ENCODE measurements at places on chromosomes 3 and 15. TPM values are rescaled to one million over a fixed set of nuclear protein-coding genes. Genes with fewer than 3 reads are reported as not detected.

- peak; percentile 38 for DNase-seq
Measured at GRCh38 chr3:17911986-17912760, 169.7 kb upstream of the TBC1D5 start.

- no peak for DNase-seq
Measured at GRCh38 chr3:110859336-110859735, 212.3 kb upstream of the NECTIN3 start.

- no peak for DNase-seq
Measured at GRCh38 chr3:41405466-41405865, 206.2 kb downstream of the CTNNB1 start.

GRCh38 chr3:159059395-159059794, 257.5 kb downstream of the MFSD1 start:
- no peak for DNase-seq

DNA sequence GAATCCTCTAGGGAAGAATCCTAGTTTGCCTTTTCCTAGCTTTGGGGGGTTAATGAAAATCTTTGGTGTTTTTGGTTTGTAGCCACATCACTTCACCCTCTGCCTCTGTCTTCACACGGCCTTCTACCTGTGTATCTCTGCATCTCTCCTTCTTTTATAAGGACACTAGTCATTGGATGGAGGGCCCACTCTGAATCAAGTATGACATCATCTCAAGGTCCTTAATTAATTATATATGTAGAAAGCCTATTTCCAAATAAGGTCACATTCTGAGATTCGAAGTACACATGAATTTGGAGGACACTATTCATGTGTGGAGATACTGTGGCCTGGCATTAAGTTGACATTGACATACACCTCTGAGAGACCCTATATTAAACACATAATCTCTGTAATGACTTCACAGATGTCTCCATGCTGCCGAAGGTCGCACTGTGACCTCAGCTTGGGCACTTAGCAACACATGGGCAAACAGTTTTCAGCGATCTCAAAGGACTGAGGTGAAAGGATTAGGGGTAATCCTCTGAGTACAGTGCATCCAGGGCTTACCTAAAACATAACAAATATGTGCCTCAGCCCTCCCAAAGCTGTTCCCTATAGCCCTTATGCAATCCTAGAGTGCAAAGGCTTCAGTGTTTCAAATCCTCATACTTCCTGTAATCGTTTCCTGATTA, 446.0 kb downstream of the FGF12 start:
- no peak for DNase-seq

GRCh38 chr3:112643621-112644240, 2.8 kb upstream of the CCDC80 start:
- no peak for DNase-seq

- no peak for DNase-seq
Measured at GRCh38 chr3:189941679-189942078, 179.0 kb downstream of the P3H2 start.

- no peak for DNase-seq
Measured at GRCh38 chr3:106367496-106367895, 498.7 kb upstream of the CBLB start.

- no peak for DNase-seq
Measured at GRCh38 chr3:127042634-127043033, 59.7 kb downstream of the PLXNA1 start.

DNA sequence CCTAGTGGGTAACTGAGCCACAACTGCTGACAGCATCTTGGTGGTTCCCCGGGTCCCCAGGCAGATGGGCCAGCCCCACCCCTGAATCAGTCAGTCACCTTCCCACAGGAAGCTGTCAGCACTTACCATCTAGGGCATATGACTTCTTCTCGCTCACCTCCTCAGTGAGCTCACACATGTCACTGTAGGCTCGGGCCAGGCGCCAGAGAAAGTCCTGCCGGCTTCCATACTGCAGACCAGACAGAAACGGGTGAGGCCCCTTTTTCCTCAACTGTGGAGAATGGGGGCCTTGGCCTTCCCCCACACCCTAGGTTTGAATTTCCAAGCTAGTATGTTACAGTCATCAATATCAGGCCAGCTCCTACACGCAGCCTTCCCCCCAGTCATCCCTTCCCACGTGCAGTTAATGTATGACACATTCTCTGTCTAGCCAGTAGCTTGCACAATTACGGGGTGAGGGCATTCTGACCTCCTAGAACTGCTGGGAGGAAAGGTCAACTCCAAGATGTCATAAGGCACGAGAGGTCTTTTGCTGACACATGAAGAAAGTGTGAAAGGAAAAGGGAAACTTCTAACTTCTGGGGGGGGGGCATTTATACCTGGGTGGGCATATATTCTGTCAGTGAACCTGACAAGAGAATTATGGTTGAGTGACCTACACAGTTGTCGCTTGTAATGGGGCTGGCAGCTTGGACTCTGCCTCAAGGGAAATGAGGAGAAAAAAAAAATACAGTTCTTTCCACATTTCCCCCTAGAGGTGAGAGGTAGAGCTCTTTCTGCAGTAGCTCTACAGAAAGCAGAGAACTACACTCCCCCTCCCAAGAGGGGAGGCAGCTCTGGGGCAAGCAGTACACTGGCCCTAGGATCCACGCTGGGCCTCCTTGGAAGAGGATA, 10.9 kb downstream of the RMDN3 start:
- no peak for DNase-seq

GRCh38 chr15:56678571-56678970, 54.7 kb downstream of the ZNF280D start:
- no peak for DNase-seq

DNA sequence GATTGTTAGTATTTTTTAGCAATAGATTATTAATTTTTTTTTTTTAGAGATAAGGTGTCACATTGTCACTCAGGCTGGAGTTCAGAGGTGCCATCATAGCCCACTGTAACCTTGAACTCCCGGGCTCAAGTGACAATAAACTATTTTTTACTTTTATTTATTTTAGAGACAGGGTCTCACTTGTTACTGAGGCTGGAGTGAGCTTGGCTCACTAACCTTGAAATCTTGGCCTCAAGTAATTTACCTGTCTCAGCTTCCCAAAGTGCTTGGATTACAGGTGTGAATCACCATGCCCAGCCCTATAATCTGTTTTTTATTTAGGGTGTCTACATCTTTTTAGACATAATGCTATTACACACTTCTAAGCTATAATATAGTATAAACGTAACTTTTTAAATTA, 7.9 kb upstream of the ARPP19 start:
- DNase-seq: no peak

GRCh38 chr3:142168514-142168913, 19.2 kb upstream of the TFDP2 start:
- no peak for DNase-seq

DNA sequence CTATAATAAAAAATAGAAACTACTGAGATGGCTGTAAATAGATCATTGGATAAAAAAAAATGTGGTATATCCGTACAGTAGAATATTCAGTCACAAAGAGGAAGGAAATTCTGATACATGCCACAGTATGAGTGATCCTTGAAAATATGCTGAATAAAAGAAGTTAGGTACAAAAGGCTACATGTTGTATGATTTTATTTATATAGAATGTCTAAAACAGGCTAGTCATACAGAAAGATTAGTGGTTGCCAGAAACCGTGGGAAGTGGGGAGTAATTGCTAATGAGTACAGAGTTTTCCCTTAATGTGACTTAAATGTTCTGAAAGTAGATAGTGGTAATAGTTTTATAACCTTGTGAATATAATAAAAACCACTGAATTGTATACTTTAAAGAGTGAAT, 24.9 kb upstream of the FAH start:
- no peak for DNase-seq

- no peak for DNase-seq
Measured at GRCh38 chr3:114418724-114419543, 125.1 kb downstream of the TIGIT start.

- peak; percentile 47 for DNase-seq
Measured at GRCh38 chr15:32651229-32651837, 9.8 kb downstream of the SCG5 start.

- DNase-seq: no peak
Measured at GRCh38 chr3:104367000-104367399, 999.7 kb upstream of the ALCAM start.

DNA sequence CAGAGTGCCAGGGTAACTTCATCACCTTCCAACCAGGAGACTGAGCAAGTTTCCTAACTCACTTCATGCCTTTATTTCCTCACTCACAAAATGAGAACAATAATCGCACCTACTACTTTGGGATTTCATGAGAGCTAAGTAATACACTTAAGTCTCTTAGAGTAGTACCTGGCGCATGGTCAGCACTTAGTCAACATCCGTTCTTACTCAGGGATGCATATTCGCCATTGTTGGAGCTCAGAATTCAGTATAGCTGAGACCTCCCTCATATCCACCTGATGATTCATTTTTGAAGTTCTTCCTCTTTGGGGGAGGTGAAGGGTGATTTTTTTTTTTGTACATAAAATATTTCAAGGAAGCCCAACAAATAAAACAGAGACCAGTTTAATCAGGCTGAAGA, 188.2 kb downstream of the AGBL1 start:
- no peak for DNase-seq

- DNase-seq: no peak
Measured at GRCh38 chr3:50287262-50287661, 5.0 kb downstream of the IFRD2 start.

- DNase-seq: no peak
Measured at GRCh38 chr3:38349684-38350359, 3.2 kb downstream of the XYLB start.

GRCh38 chr15:36066757-36067156, 512.7 kb upstream of the CDIN1 start:
- no peak for DNase-seq

- DNase-seq: no peak
Measured at GRCh38 chr15:89041507-89041906, 46.7 kb upstream of the ABHD2 start.

DNA sequence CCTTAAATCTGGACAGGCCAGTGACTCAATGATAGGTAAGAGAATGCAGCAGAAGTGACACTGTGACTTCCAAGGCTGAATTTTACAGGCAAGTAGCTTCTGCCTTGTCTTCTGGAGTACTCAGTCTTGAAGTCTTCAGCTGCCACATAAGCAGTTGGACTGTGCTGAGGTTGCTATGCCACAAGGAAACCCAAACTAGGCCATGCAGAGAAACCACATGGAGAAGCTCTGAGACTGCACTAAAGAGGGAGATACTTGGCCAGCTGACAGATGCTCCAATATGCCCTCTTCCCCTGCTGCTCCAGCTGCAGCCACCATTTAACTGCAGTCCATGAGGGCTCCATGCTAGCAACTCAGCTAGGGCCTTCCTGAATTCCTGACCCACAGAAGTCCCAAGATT, 119.4 kb upstream of the GADL1 start:
- no peak for DNase-seq

DNA sequence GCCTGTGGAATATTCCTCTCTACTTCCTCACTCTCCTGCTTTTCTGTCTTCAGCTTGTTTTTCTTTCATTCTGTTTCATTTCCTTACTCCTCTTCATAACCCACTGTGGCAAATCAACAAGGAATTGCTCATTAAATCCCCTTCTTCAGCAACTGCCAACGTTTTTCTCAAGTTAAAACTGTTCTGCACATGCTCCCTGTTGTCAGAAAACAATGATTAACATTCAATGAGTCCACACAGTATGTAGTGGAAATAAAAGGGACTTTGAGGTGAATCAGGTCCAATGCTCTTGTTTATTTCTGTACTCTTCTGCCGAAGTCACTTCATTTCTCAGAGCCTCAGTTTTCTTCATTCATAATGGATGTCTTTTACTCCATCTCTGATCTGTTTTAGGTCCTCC, 11.9 kb upstream of the ROBO2 start:
- no peak for DNase-seq

The SLC51B gene
- 3.0 TPM for total RNA-seq

The CAMP gene
- total RNA-seq: 1.3 TPM

The COL6A5 gene
- 7.4 TPM for total RNA-seq

The RLBP1 gene
- total RNA-seq: not detected

The LDHAL6B gene
- total RNA-seq: not detected

The TMEM207 gene
- total RNA-seq: not detected

The HCLS1 gene
- 23.9 TPM for total RNA-seq

The SMCO1 gene
- not detected for total RNA-seq

The RGMA gene
- total RNA-seq: 6.6 TPM

The GPR149 gene
- not detected for total RNA-seq

The CILP gene
- total RNA-seq: 0.89 TPM

Measured in lung (tissue), 17 donors.